PC-9 (cell line): ENCODE measurements at places on chromosomes 11 and 22. TPM values are rescaled to one million over a fixed set of nuclear protein-coding genes. Genes with fewer than 3 reads are reported as not detected.

UBASH3B gene
- total RNA-seq, result 80.3 and 81.9 TPM in 2 replicates

DNA sequence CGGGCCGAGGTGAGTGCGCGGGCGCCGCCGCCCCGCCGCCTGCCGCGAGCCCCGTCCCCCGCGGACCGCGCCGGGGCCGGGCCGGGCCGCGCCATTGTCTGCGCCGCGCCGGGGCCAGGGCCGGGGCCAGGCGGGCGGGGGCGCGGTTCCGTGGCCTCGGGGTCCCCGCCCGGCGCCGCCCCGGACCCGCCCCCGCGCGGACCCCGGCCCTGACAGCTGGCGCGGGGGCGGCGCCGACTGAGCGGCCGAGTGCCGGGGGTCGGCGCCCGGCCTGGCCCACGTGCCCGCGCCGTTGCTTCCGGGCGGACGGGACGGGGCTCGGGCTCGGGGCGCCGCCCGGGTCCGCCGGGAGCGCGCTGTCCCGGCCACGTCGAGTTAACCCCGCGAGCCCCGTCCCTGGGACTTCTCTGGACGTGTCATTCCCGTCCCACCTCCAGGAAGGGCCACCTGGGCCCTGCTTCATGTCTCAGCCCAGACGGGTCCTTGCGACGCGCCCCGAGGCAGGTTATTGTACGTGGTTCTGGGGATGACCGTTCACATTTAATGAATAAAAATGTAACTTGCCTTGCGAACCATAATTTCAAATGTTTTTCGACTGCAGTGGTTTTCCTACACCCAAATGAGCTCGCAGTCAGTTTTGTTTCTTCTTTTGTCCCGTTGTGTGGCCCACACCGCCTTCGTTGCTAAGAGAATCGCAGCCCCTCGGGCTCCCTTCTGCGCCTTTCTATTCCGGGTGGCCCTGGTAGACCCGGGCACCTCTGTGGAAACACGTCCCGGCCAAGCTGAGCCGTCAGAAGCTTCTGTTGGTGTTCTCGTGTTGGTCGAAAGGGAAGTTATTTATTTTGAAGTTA, 562 bp downstream of the ZBED4 start:
- no peak for DNase-seq

- no peak for DNase-seq
Measured at GRCh38 chr11:115848611-115849010, 344.4 kb upstream of the CADM1 start.

ART1 gene
- not detected in 2 replicates for total RNA-seq

CCDC188 gene
- not detected in 2 replicates for total RNA-seq

GRCh38 chr11:96366024-96366423, 23.0 kb upstream of the MAML2 start:
- no peak for DNase-seq

CRYAB gene
- total RNA-seq, result not detected in 2 replicates

DNA sequence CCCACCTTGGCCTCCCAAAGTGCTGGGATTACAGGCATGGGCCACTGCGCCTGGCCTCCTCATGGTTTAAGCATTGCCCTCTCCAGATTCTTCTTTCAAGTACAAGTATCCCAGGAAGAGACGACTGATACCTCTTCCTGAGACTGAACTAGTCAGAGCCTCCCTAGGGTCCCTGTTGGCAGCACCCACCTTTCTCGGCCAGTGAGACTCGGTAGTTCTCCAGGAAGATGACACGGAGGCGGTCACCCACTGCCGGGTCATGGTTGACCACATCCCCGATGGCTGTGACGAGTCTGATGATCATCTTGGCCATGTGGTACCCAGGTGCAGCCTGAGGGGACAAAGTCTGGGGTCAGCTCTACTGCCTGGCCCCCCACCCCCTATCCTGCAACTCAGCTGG, 7.2 kb upstream of the RASGRP2 start:
- DNase-seq, result no peak

- DNase-seq, result no peak
Measured at GRCh38 chr22:19644314-19645223, 69.7 kb upstream of the SEPTIN5 start.

DNA sequence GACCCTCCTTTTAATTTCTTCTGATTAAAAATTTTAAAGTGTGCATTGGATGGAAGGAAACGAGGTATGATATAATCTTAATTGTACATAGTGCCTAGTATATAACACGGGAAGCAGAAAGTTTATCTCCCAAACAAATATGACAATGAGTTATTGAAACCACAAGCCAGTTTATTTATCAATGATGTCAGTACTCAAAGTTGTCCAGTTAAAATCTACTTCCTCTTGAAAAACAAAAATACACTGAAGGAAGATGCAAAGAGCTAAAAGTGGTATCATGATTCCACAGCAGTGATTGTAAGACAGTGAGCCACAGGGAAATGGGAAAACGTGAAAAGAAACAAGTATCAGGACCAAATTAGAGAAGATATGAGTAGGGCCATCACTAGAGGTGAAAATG, 18.8 kb upstream of the OR5B21 start:
- no peak for DNase-seq

TMPRSS4 gene
- 18.7 and 27.6 TPM in 2 replicates for total RNA-seq

DNA sequence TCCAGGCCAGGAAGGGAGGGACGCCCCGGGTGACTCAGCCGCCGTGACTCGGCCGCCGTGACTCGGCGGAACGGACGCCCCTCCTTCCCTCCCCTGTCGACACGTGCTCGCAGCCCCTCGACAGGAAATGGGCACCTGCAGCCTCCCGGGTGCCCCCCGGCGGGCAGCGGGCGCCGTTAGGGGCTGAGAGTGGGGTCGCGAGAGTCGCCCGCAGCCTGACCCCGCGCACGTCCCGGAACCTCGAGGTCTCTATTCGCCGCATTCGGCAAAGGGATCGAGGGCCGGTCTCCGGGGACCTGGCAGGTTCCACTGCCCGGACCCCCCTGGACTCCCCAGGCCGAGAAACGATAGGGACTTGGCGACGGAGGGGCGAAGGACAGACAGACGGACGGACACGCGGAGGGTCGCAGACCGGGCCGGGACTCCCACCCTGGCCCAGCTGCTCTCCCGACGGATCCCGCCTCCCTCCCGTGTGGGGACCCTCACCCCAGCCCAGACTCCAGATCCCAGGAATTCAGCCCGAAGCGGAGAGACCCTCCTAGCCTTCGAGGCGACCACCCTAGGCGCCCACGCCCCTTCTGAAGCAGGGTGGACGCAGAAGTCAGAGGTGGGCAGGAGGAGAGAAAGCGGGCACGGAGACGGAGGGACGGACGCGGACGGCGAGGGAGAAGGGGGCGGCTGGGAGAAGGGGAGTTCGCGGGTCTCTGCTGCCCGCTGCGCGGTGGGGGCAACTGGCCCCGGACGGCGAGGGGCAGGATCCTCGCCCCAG, 648 bp downstream of the FOSL1 start:
- DNase-seq, result peak; percentile 88

GRCh38 chr11:11308249-11308648, 44.8 kb downstream of the CSNK2A3 start:
- DNase-seq, result no peak

CASTOR1 gene
- total RNA-seq, result 10.6 and 11.1 TPM in 2 replicates
